NCI-H2029 (cell line): ENCODE measurements at places on chromosomes 2 and 18.
A peak's percentile ranks its signal among the peaks of the same experiment; 100 is the strongest.

DNA sequence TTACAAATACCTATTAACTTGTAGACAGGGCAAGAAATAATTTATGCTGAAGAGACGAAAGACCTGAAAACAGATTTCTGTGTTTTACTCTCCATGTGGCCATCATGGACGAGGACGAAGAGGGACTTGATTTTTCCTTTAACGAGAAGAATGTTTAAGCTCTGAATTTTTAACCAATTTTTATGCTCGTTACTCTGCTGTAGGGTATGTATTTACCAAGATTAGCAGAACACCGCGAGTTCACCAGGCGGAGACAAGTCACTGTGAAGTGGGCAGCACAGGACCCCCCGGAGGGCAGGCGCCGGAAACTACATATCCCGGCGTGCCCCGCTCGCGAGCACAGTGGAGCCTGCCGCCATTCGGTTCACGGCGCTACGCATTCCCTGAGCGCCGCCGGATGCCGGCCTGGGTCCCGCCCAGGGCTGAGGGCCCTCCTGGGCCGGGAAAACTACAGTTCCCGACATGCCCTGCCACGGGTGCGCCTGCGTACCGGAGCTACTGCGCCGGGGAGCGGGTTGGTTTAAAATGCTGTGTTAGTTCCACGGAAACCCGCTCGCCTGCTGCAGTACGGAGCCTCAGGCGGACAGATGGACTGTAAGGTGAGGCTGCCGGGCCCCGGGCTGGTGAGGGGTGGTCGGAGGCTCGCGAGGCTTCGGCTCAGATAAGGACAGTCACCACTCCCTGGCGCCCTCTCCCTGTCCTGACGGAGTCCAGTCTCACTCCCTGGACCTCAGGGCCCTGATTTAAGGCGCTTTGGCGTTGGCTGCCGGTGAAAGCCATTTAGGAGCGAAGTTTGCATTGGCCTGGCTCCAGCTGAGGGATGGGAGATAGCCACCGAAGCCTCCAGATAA, at the start of gene CCDC150:
Gene CCDC150, plus strand, starts transcription at position 536 of the 851 bp plus-strand sequence. Its CDS starts 52 bp downstream, at position 588.
- peak; percentile 90 for DNase-seq

DNA sequence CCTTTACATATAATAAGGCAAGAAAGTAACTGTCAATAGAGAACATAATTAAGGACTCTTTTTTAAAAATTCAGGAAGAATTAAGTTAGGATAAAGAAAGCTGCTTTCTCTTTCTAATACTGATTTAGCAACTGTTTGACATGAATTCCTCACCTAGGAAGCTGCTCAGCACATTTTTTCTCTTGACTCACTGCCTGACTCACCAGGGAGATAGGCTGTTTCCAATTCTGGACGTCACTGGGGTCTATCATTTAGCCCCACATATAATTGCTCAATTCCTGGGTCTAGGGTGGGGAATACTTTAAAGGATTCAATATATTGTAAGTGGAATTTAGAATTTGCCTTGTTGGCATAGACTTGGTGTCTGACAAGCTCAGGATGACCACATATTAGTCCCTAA, 50.8 kb upstream of the UGP2 start:
- DNase-seq, result no peak

DNA sequence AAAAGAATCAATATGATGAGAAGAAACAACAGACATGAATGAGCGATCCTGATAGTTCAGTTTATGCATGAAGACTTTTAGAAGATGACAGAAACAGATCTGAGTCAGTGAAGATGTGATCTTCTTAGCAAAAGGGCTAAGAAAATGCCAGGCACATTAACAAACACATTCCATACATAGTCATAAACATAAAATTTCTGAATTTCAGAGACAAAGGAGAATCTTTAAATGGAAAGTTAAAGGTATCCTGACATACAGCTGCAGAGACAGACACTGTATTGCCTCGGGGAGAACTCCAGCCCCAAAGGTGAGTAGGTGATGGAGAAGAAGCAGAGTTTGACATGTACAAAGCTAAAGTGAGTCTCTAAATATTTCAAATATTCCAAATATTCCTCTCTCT, 40.6 kb upstream of the FN1 start:
- no peak for DNase-seq

GRCh38 chr2:149068996-149069888, 30.7 kb downstream of the LYPD6B start:
- DNase-seq, result no peak

- no peak for DNase-seq
These were observed 448.7 kb upstream of the HNRNPA3 start for GRCh38 chr2:176763851-176764404.
